ENCODE measurements at places on chromosomes 2 and 18.

GRCh38 chr2:146927080-146927711 is 917.6 kb upstream of the ACVR2A start:
- DNase-seq: peak; percentile 83

GRCh38 chr2:208607694-208608093 is 201.1 kb downstream of the PTH2R start:
- DNase-seq: no peak

- peak; percentile 70 for DNase-seq
Measured at GRCh38 chr2:110105608-110106467, 9.8 kb downstream of the MALL start.

- DNase-seq: no peak
Measured at GRCh38 chr18:78787751-78788150, 191.9 kb upstream of the SALL3 start.

GRCh38 chr2:64453770-64454385 is at the start of gene LGALSL:
TSS of gene LGALSL (plus strand) at chr2:64454162. CDS start at chr2:64454546, 384 bp downstream.
- DNase-seq: peak; percentile 85

DNA sequence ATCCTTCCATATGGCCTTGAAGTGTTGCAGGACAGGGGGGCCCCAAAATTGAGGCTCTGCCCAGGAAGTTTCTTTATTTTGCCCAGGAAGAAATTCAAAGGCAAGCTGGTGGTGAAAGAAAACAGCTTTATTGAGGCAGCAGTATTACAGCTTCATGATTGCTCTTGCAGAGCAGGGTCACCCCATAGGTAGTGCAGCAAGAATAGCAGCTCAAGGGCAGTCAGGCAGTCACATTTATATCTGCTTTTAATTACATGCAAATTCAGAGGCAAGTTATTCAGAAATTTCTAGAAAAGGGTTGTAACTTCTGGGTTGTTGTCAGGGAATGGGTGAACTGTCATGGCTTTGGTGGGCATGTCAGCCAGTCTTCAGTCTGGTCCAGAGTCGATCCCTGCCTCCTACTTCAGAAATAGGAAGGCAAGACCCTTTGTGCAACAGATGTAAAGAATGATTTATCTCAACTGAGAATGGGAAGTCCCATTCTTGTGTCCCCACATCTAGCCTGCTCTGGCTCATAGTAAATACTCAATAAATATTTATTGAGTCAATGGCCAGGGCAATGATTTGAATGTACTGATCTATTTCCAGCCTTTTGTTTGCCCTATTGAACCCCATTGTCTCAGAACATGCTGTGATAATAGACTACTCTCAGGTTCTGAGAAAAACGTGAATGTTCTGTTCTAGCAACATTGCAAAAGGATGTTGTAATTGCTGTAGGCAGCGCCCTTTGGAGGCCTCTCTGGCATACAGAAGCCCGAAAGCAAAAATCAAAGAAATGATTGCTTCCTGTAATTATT is 129.8 kb downstream of the MYO3B start:
- DNase-seq: no peak

GRCh38 chr2:135689679-135690078 is 52.0 kb upstream of the UBXN4 start:
- no peak for DNase-seq

GRCh38 chr2:100250645-100251044 is 71.7 kb downstream of the LONRF2 start:
- no peak for DNase-seq

- no peak for DNase-seq
Measured at GRCh38 chr18:3691705-3692104, 241.7 kb downstream of the TGIF1 start.

GRCh38 chr2:168118733-168119514 is 128.5 kb downstream of the STK39 start:
- DNase-seq: peak; percentile 88

GRCh38 chr18:8322486-8322885 is 286.8 kb upstream of the RAB12 start:
- no peak for DNase-seq

GRCh38 chr2:72204786-72205503 is 57.3 kb upstream of the CYP26B1 start:
- no peak for DNase-seq

GRCh38 chr2:129782633-129782990 is 196.9 kb upstream of the RAB6C start:
- no peak for DNase-seq

- no peak for DNase-seq
Measured at GRCh38 chr2:195367809-195368208, 289.2 kb upstream of the SLC39A10 start.

GRCh38 chr2:144679942-144680341 is 160.0 kb upstream of the ZEB2 start:
- DNase-seq: no peak

GRCh38 chr2:80469428-80469827 is 164.9 kb upstream of the LRRTM1 start:
- DNase-seq: no peak

All from astrocyte of the hippocampus (primary cell).